ENCODE measurements at places on chromosomes 4 and X.

DNA sequence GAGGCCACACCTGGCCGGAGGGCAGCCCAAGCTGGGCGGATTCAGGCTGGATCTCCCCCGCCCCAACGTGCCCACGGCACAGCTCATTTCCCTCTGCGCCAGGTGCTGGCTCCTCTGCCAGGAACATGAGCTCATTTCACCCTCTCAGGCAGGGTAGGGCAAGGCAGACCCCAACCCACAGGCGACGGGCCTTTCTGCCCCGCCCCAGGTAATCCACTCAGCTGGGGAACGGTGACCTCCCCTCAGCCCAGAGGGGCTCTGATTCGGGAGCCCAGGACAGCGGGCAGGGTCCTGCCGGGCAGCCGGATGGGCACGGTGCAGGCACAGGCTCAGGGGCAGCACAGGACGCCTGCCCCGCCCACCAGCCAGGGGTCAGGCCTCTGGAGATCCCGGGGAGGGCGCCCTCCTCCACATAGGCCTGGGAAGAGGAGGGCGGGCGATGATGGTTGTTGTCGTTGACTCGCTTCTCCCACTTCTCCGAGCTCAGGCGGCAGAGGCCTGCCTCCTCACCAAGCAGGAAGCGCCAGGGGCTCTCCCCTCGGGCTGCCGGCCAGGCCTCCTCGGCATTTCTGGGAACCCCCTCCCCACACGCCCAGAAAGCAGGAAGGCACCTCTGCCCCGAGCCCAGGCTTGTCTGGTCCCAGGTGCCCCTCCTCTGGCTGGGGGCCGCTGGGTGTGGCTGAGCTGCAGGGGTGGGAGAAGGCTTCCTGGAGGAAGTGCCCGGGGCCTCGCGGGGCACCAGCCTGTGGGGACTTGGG is 31.1 kb downstream of the TACC3 start:
- peak; percentile 39 for DNase-seq

DNA sequence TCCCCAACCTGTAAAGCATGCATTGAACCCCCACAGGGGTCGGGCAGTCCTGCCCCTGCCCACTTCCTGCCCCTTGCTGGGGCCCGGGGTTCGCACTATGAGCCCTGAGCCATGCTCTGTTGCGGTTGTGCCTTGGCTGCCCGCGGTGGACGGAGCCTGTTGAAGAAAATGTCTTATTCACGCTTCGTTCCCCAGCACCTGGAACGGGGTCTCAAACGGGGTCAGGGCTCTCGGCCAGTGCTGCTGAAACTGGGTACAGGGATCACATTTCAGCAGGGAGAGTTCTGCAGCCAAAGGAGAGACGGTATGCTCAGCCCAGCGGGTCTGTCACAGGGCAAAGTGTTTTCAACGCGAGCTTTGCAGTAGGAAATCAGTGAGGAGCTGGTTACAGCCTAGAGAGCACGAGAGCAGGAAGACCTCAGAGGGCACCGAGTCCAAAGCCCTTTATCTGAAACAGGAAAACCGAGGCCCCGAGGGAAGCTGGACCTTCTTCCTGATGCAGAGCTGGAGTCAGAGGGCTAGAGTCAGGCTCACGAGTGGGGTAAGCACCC is 46.3 kb upstream of the AFAP1 start:
- no peak for DNase-seq

DNA sequence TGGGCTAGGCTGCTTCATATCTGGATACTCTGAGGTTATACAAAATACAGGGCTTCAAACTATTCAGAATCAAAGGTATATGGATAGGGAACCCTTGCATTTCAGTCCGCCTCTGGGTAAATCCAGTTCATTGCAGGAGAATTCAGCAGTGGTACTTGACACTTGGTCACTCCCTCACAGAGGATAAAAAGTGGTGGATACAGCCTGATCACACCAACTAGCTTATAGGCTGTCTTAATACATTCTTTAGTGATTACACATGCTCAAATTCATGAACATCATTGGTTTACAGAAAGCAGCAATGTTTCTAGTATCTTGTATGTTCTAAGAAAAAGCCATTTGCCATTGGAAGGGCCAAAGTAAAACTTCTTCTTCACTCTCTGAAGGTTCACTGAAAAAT is 104.8 kb upstream of the PDE5A start:
- no peak for DNase-seq

DNA sequence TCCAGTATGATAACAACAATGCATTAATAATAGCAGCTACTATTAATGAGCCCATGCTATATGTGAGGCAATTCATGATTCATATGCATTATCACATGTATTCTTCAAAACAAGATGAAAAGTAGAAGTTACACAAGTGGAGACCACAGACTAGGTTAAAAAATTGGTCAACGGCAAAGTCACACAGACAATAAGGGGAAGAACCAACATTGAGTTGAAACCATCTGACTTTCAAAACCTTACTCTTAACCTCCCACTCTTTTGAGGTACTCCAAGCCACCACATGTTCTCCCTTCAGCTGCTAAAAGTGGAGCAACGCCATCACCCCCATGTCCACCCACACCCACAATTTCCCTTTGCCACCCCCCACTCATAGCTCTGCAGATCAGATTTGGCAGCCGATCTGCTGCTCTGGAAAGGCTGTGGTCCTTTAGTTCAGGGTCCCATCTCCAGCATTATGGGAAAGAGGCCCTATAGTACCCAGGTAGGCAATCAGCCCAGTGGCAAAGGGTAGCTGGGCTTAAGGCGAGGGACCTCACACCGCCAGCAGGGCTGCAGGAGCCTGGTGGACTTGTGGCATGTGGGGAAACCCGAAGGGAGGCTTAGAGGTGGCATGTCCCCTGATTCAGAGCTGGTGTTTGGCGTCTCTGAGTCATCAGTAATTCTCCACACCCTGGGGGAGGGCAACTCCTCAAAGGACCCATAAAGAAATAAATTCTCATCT is 33.5 kb upstream of the CYBB start:
- DNase-seq: no peak

DNA sequence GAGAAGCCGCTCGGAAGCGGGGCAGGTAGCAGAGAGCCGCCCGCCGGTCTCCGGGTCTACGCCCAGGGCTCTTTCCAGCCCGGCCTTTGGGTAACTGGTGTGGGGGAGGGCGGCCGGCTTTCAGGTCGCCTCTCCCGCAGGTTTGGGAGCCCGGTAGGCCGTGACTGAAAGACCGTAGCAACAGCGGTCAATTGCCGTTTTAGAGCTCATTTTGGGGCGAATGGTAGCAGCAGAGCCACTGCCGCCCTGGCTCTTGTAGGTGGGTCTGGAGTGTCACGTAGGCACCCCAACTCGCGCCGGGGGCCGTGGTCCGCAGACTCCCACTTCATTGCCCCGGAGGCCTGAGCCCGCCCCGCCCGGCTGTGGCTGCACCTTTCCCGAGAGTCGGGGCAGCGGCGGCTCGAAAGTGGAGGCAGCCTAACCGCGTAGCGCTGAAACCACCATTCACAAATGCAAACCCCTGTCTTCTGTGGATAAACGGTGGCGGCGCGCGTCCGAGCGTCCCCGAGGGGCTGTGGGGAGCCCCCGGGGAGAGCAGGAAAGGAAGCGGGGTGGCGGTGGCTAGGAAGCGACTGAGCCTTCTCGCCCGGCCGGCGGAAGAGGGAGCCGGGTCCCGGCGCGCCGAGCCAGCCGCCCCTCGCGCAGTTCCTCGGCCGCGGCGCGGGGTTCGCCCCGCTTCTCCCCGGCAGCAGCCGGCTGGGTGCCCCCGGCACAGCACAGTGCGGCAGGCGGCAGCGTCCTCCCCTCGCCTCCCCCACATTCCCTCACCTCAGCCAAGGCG is 2185.1 kb upstream of the TENM3 start:
- peak; percentile 22 for DNase-seq

DNA sequence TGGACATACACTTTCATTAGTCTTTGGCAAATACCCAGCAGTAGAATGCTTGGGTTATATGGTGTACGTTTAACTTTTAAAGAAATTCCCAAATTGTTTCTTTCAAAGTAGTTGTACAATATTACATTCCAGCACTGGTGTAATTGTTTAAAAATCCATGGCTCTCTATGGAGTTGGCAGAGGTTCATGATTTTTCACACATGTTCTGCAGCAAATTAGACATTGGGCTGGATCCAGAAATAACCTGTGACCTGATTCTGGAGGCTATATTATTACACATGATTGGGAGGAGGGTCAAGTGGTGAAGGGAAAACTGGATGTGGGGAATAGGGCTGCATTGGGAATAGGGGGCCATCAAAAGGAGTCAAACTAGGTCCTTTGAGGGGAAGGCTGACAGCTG is 41.9 kb downstream of the MAMLD1 start:
- DNase-seq: no peak

- no peak for DNase-seq
Observed at GRCh38 chr4:156501962-156502361, 469.6 kb downstream of the PDGFC start.

- DNase-seq: no peak
Observed at GRCh38 chrX:19720236-19720635, 167.2 kb downstream of the SH3KBP1 start.

- DNase-seq: no peak
Observed at GRCh38 chr4:108311313-108311712, 142.6 kb upstream of the LEF1 start.

GRCh38 chrX:78119521-78120227 is 15.6 kb downstream of the PGK1 start:
- no peak for DNase-seq

DNA sequence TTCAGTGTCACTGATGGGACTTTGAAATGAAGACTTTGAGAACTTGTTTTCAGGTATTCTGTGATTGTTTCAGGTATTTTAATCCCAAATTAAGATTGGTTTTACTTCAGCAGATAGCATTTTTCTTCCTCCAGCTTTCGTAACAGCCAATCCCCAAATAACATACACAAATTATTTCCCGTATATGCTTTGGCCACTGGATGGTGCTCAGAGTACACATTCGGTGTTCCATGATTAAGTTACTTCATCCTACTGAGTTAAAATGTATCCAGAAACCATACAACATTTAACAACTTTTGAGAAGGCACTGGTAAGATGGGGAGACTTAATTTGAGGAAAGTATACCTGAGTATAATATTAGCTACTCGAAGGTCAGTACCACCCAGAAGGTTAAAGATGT is 233.4 kb upstream of the FAM47A start:
- no peak for DNase-seq

DNA sequence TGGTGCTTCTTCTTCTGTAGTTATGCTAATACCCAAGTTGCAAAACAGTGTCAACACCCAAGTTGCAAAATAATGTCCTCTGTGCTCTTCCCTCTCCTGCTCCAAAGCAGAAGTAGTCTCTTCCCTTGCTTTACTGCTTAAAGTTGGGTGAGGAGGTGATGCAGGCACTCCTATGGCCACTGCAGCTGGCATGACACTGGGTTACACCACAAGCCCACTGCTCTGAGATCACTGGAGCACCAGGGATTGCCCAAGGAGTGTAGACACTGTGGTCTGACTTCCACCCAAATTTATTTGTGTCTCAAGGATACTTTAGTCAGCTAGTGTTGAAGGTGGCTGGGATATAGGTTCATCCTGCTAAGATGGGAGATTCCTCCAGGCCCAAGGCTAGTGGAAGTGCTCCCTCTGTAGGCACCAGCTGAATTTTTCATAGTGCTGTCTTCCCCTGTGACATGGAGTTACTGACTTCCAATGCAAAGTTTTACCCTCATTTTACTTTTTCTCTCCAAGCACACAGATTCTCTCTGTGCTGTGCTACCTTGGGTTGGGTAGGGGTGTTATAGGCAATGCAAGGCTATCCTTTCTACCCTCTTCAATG is 196.2 kb upstream of the TENT5D start:
- DNase-seq: no peak

GRCh38 chrX:1465286-1466231 is 12.8 kb upstream of the ASMTL start:
- peak; percentile 18 for DNase-seq

DNA sequence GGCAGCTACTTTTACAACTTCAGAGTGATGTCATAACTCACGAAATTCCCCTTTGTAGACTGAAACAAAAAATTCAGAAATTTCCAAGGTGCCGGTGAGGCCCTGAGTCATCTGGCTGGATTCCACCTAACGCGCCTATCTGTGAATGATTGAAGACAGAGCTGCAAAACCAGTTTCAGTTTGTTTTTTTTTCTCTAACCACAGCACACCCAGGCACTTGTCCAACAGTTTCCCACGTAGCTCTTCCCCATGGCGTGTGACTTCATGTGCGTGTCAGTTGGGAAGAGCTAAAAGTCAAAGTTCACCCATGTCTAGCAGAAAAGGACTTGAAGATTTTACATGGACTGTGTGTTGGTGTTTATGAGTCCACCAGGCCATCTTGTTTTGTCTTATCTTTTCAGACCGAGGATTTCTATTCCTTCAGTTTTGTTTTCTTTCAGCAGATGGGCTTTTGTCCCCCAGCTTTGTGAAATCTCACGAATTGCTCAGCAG is 16.4 kb downstream of the TCEANC start:
- DNase-seq: peak; percentile 29

DNA sequence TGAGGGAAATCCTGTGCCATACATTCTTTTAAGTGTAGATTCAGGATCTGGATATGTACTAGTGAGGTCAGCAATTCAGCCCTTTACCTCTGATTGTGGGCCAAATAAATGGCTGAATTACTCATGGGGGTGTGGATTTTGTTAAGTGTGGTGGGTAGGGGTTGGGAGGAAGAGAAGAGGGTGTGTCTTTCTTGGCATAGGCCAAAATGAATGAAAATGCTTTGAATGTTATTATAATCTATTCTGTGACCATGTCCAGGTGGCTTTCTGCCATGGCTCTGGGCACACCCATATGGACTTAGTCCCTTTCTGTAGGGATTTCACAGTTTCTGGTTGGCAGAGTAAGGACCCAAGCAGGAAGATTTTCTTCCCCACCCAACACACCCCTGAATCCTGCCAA is 244.3 kb downstream of the CBR4 start:
- DNase-seq: no peak

GRCh38 chr4:94517492-94517891 is 65.8 kb downstream of the PDLIM5 start:
- no peak for DNase-seq

GRCh38 chr4:112510291-112511092 is 5.5 kb downstream of the NEUROG2 start:
- no peak for DNase-seq

DNA sequence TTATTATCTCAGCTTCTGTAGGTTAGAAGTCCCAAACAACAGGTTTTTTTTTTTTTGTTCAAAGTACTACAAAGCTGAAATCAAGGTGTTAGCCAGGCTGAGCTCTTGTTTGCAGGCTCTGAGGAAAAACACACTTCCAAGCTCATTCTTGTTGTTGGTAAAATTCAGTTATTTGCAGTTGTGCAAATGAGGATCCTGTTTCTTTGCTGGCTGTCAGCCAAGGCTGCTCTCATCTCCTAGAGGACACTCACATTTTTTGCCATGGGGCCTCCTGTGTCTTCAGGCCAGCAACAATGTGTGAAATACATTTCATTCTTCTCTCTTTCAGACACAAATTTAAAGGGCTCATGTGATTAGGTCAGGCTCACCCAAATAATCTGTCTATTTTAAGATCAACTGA is 60.3 kb upstream of the HSD17B10 start:
- DNase-seq: no peak

DNA sequence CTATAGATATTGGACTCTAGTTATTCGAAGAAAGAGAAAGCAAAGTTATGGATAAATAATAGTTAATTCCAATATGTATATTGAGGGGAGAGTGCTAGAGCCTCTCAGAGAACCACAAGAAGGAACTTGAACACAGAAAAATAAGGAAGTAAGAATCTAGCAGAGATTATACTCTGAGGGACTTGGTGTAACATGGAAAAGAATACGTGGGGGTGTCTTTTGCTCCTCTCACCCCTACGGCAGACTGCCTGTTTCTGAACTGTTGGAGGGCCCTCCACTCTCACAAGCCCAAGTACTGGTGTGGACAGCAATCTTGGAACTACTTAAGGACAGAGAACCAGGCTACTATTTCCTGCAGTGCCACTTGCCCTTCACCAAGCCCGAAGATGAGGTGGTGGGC is 1174.4 kb upstream of the PCDH10 start:
- no peak for DNase-seq

- DNase-seq: no peak
Observed at GRCh38 chrX:85906399-85906798, 141.0 kb downstream of the CHM start.

- no peak for DNase-seq
Observed at GRCh38 chrX:82292803-82293202, 1090.9 kb downstream of the SH3BGRL start.
